ENCODE measurements at places on chromosomes 1 and 21.

DNA sequence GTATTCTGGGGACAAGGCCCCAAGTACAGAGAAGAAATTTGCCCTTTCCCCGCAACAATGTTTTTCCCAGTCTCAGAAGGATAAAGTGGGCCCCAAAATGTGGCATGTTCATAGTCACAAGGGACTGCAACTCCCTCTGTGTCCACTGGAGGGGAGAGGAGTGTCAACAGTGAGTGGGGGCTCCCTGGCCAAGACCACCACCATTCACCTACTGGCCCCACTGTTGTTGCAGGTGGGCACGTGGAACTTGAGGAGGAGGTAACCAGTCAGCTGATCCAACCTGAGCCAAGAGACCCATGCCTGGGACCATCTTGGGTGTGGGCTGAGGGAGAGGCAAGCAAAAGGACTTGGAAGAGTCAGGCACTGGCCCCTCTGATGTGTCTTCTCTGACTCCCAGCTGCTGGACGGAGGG, 777 bp downstream of the NUDT17 start:
- ATAC-seq: no peak

GRCh38 chr1:228061411-228062084, 21.0 kb upstream of the ARF1 start:
- ATAC-seq: no peak

- no peak for ATAC-seq
Observed at GRCh38 chr1:209870151-209870831, 42.5 kb downstream of the UTP25 start.

GRCh38 chr1:40183055-40183710, 22.0 kb downstream of the RLF start:
- no peak for ATAC-seq

GRCh38 chr21:26939601-26940111, 27.2 kb downstream of the ADAMTS5 start:
- ATAC-seq: no peak

GRCh38 chr1:219771080-219771479, 157.3 kb downstream of the SLC30A10 start:
- ATAC-seq: no peak
